GM23248 (cell line): ENCODE measurements at places on chromosomes 1 and 21.

DNA sequence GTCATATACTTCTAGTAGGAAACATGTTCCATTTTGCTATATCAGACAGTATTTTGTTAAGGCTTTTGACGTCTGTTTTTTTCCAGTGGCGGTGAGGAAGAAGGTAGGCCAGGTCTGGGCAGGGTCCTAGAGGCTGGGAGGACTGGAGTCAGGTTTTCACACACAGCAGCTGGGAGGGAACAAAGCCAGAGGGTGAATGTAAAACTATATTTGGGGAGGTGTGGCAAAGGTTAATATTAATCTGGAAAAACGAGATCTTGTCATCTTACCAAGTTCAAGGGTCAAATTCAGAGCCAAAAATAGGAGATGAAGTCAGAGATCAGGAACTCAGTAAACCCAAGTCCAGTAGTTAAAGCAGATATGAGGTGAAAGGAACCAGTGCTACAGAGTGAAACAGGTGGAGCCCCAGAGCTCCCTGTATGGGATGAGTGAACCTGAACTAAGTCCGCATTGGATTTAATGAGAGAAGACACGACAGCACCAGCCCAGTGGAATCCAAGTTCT, 10.7 kb upstream of the OTUD7B start:
- no peaks in the 10 kb centered on the region for H3K36me3 ChIP-seq
- no peak for DNase-seq
- no peak overlapping the region for H3K27ac ChIP-seq
- no peak overlapping the region for H3K4me3 ChIP-seq

DNA sequence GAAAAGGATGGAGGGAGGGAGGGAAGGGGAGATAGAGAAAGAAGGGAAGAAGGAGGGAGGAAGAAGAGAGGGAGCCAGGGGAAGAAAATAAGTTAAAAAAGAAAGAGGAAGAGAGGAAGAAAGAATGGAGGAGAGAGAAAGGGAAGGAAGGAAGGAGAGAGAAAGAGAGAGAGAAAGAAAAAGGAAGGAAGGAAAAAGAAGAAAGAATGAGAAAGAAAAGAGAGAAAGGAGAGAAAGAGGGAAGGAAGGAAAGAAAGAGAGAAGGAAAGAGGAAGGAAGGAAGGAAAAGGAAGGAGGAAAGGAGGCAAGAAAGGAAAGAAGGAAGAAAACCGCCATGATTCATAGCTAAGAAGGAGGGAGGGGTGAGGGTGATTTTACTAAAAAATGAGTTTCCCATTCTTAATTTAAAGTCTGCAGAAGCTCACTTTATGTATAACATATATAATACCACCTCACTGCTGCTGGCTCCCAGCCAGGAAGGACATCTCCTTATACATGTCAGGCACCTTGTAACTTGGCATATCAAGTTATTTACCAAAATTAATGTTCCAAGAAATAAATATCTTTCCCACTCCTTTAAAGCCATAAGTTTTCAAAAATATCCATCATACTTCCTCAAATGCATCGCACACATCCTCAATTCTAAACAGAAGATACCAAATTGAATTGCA, 46.0 kb upstream of the OLIG2 start:
- H3K27me3 ChIP-seq: peaks cover 28% of the 10 kb centered on the region; the same call in 1 of the 2 replicates
- H3K36me3 ChIP-seq: no peaks in the 10 kb centered on the region
- DNase-seq: no peak

GRCh38 chr1:213568929-213569815, 418.6 kb upstream of the PROX1 start:
- H3K4me1 ChIP-seq: no peaks in the 10 kb centered on the region
- H3K27me3 ChIP-seq: no peaks in the 10 kb centered on the region
- H3K4me3 ChIP-seq: no peak overlapping the region
- H3K27ac ChIP-seq: no peak overlapping the region
- DNase-seq: no peak
- no peaks in the 10 kb centered on the region for H3K36me3 ChIP-seq

DNA sequence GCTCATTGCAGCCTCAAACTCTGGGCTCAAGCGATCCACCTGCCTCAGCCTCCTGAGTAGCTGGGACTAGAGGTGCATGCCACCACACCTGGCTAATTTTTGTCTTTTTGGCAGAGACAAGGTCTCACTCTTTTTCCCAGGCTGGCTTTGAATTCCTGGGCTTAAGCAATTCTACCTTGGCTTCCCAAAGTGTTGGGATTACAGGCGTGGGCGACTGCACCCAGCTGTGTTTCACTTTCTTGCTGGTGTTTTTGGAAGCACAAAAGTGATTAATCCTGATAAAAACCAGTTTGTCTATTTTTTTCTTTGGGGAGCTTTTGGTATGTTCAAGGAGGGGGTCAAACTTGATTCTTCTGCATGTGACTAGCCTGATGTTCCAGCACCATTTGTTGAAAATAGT, 19.3 kb downstream of the RNF11 start:
- no peaks in the 10 kb centered on the region for H3K36me3 ChIP-seq
- peaks cover 14% of the 10 kb centered on the region for H3K4me1 ChIP-seq
- H3K27me3 ChIP-seq: no peaks in the 10 kb centered on the region
- DNase-seq: no peak

- no peaks in the 10 kb centered on the region for H3K27me3 ChIP-seq
- DNase-seq: no peak
- H3K27ac ChIP-seq: peak overlapping the region; percentile 20; the same call in 1 of the 2 replicates
- H3K4me1 ChIP-seq: peaks cover 37% of the 10 kb centered on the region
Measured at GRCh38 chr1:1356166-1356795, 2.1 kb downstream of the MXRA8 start.

GRCh38 chr1:202806845-202807450, 1.3 kb downstream of the KDM5B start:
- DNase-seq: peak; percentile 60
- no peaks in the 10 kb centered on the region for H3K36me3 ChIP-seq
- peaks cover 54% of the 10 kb centered on the region for H3K4me1 ChIP-seq

DNA sequence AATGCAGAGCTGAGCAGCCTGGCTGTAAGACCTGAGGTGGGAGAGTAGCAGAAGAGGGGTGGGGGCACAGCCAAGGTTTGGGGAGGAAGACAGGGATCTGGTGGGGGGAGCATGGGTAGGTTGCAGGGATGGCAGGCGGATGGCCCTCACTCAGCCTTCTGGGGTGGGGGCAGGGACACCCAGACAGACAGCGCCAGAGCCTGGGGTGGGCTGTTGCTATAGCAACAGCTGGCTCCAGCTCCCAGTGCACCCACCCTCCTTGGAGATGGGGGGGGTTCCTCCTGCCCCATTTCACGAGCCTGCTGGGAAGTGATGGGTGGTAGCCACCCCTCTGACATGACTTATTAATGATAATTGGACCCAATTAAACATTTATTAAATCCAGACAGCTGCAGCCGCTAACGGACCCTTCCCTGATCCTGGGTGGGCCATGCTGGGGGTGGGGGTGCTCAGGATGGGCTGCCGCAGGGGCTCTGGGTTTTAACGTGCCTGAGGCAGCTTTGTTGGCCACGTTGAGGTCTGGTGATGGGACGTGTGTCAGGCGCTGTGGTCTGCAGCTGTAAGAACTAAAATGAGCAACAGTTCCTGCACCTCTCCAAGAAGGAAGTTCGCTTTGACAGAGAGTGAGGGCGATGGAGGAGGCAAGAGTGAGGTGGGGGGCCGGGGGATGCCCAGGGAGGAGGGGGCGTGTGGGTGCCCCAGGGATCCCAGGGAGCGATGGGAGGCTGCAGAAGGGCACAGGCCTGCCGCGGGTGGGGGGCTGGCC, 19.4 kb downstream of the AGRN start:
- H3K27ac ChIP-seq: no peak overlapping the region
- no peaks in the 10 kb centered on the region for H3K4me1 ChIP-seq
- no peaks in the 10 kb centered on the region for H3K36me3 ChIP-seq
- no peak for DNase-seq
- no peak overlapping the region for H3K4me3 ChIP-seq

DNA sequence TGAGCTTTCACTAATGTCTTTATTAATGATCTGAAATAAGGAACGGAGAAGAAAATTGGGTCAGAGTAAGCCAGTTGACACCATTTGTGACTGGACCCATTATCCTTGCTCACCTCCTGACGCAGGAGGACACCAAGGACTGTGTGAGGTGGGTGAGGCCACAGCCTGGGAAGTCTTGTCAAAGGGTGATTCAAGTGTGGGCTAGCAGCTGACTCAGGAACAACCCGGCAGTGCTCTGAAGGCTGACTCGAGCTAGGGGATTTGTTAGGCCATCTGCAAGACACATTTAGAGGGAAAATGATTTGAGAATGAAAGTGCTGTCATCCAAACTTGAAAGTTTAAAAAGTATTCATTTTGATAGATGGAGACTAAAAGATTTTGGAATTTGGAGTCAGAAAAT, 21.2 kb downstream of the PRRX1 start:
- H3K36me3 ChIP-seq: 0 out of 2 replicates have a peak, but pooled peaks cover 4% of the 10 kb centered on the region
- H3K4me3 ChIP-seq: no peak overlapping the region
- H3K4me1 ChIP-seq: peaks cover 88% of the 10 kb centered on the region
- H3K27me3 ChIP-seq: no peaks in the 10 kb centered on the region
- H3K27ac ChIP-seq: peak overlapping the region; percentile 88
- peak; percentile 95 for DNase-seq

- H3K4me1 ChIP-seq: peaks cover 44% of the 10 kb centered on the region
- DNase-seq: peak; percentile 83
- H3K4me3 ChIP-seq: 0 out of 2 replicates have a peak overlapping the region, but pooled peaks have one; percentile 19
- H3K27me3 ChIP-seq: no peaks in the 10 kb centered on the region
- H3K36me3 ChIP-seq: no peaks in the 10 kb centered on the region
Measured at GRCh38 chr1:168469690-168470089, 74.1 kb downstream of the XCL2 start.

DNA sequence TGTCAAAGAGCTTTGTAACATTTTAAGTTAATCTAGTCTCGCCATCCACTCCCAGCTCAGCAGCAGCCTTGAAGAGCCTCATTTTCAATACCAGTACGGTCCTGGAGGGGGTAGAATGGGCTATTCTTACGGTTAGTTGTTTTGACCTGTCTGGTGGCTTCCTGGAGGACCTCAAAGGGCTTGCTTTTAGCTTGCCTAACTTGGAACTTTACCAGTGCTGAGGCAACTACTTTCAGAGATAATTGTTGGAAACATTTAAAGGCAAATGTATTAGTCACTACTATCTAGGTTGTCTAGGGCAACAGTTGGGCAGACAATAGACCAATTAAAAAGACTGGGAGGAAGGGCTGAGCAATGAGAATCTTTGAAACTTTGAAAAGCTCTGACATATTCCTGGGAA, 56.0 kb downstream of the TTLL7 start:
- no peaks in the 10 kb centered on the region for H3K36me3 ChIP-seq
- H3K27me3 ChIP-seq: no peaks in the 10 kb centered on the region
- no peaks in the 10 kb centered on the region for H3K4me1 ChIP-seq
- no peak overlapping the region for H3K27ac ChIP-seq

DNA sequence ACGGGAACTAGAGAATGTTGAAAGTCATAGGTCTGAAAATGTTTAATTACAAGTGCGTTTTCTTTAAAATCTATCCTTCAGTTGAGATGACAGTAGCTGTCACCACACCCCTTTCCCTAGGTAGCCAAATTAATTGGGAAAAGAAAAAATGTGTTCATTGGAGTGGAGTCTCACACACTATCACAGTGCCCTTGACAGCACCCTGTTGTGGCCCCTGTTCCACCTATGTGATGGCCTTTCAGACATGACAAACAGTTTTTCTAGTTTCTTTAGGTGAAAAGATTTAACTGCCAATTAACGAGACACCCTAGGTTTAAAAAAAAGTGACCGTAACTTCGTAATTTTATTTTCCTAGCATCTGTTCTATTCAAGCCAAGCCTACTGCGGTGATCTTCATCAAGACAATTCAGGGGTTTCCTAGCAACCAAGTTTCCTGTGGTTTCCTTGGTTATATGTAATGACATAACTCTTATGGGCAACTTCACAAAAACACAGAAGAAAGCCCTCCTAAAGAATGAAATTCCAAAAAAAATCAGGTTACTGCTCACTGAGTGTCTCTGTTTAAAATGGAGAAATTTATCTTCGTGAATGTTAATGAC, 298.3 kb downstream of the PDE4B start:
- DNase-seq: peak; percentile 38
- H3K27me3 ChIP-seq: no peaks in the 10 kb centered on the region
- no peak overlapping the region for H3K27ac ChIP-seq
- no peaks in the 10 kb centered on the region for H3K36me3 ChIP-seq
- no peaks in the 10 kb centered on the region for H3K4me1 ChIP-seq
- no peak overlapping the region for H3K4me3 ChIP-seq

- no peak overlapping the region for H3K27ac ChIP-seq
- no peak overlapping the region for H3K4me3 ChIP-seq
- peaks cover 81% of the 10 kb centered on the region for H3K27me3 ChIP-seq
Measured at GRCh38 chr1:179745131-179745611, 2.1 kb downstream of the FAM163A start.

DNA sequence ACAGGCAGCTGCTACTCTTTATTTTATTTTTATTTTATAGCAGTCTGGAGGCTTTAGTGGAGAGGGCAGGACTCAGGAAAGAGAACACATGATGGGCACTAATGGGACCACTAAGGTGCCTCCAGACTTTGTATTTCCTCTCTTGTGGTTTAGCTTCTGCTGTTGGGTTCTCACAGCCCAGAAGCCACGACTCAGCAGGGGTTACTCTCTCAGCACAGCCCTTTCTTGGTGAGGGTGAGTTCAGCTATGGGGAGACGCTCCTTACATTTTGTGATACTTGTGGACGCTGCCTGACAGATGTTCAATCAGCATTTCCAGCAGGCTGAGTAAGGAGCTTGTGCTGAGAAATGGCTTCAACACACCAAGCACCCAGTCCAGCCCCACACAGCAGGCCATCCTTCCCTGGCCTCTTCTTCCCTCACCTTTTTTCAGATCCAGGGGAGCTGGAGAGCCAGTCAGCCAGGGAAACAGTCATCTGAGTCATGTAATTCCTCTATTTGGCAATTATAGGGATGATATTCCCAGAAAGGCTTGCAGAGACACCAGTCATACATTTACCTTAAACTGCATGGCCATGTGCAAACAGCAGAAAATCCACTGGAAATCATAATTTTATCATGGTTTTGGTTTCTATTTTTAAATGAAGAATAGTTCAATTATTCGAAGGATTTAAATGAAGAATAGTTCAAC, 53.2 kb upstream of the RAB3GAP2 start:
- H3K36me3 ChIP-seq: no peaks in the 10 kb centered on the region
- no peak overlapping the region for H3K4me3 ChIP-seq
- no peak overlapping the region for H3K27ac ChIP-seq
- no peaks in the 10 kb centered on the region; the same call in 1 of the 2 replicates for H3K27me3 ChIP-seq

GRCh38 chr1:27393641-27394281, 1.3 kb downstream of the GPR3 start:
- H3K4me1 ChIP-seq: peaks cover 12% of the 10 kb centered on the region
- DNase-seq: no peak
- no peak overlapping the region for H3K27ac ChIP-seq
- H3K36me3 ChIP-seq: no peaks in the 10 kb centered on the region
- H3K27me3 ChIP-seq: no peaks in the 10 kb centered on the region

GRCh38 chr1:180976732-180977357, 45.8 kb downstream of the STX6 start:
- peaks cover 32% of the 10 kb centered on the region for H3K36me3 ChIP-seq
- H3K4me1 ChIP-seq: 0 out of 2 replicates have a peak, but pooled peaks cover 10% of the 10 kb centered on the region
- no peak for DNase-seq
- no peaks in the 10 kb centered on the region for H3K27me3 ChIP-seq
- H3K27ac ChIP-seq: no peak overlapping the region
- no peak overlapping the region for H3K4me3 ChIP-seq

DNA sequence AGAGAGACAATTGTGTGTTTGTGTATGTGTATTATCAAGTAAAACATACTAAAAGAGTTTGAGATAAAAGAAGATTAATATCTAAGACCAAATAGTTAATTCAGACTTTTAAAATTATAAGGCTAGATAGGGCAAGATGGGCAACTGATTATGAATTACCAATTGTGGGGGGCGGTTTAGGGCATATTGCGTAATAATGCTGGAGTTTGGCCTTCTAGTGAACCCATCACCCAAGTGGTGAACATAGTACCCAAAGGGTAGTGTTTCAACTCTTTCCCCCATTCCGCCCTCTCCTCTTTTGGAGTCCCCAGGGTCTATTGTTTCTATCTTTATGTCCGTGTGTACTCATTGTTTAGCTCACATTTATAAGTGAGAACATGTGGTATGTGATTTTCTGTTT, 55.4 kb downstream of the FRRS1 start:
- no peaks in the 10 kb centered on the region for H3K27me3 ChIP-seq
- no peaks in the 10 kb centered on the region for H3K4me1 ChIP-seq
- no peaks in the 10 kb centered on the region for H3K36me3 ChIP-seq
- no peak for DNase-seq
- H3K27ac ChIP-seq: no peak overlapping the region
